ENCODE measurements at places on chromosomes 5 and 9.

DNA sequence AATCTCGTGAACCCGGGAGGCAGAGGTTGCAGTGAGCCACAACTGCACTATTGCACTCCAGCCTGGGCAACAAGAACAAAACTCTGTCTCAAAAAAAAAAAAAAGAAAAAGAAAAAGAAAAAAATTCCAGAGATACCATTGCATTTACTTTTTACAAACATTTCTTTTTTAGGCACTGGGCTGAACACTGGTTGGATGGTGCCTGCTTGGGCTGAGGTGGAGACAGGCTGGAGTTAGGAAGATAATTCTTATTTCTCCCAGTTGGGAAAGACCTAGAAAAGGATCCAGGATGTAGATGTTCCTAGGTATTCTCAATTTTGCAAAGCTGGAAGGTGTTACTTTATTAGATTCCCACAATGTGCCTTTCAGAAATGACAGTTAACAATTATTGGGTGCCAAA is 49.9 kb upstream of the JMY start:
- DNase-seq = no peak

DNA sequence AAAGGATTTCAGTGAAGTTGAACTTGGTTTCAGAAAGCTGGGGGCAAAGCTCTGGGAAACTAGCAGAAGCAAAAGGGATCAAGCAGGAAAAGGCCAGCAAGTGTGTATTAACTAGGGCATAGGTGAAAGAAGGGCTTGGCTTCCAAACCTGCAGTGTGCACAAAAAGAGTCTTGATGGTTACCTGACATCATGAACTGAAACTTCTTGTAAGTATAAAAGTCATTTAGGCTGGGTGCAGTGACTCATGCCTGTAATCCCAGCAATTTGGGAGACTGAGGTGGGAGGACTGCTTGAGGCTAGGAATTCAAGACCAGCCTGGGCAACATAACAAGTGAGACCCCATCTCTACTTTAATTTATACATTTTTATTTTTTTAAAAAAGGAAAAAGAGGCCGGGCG is 216.4 kb downstream of the EPB41L4A start:
- DNase-seq = no peak

DNA sequence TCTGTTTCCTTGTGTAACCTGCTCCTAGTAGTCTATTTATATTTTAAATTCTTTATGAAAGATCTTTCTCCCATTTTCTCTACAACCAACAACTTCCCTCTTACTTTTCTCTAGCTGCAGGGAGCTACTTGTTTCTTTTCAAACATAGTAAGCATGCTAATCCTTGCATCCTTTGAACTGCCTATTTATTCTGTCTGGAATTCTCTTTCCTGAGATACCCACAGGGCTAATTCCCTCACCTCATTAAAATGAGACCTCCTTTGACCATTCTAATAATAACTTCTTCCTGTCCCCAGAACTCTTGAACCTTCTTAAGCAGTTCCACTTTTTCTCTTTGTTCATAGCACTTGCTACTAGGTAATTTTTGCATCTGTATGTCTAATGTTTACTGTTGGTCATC is 620.6 kb upstream of the CDH18 start:
- no peak for DNase-seq

GRCh38 chr5:135019314-135019713 is 14.7 kb downstream of the PITX1 start:
- peak; percentile 41 for DNase-seq

DNA sequence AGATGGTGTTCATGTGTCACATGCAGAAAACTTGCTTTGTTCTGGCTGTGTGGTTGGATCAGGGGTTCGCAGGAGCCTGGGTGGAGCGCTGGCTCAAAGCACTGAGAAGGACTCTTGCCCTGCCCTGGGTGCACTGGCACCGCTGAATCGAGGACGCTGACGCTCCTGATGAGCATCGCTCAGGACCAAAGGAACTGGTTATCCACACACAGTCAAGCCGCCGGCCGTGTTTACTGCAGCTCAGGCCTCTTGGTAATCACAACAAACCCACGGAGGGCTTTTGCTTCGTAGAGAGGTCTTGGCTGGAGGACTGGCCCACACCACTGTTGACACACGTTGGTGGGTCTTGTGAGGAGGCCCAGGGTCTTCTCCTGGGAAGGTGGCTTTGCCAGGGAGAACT is 299.4 kb upstream of the IRX2 start:
- no peak for DNase-seq
